Renal cortical epithelial cell (primary cell): ENCODE measurements at places on chromosomes 2 and 18. TPM values are rescaled to one million over a fixed set of nuclear protein-coding genes. Genes with fewer than 3 reads are reported as not detected.

WDCP gene
- total RNA-seq: 8.7 and 14.3 TPM in 2 replicates

CRACDL gene
- 3.0 and 6.3 TPM in 2 replicates for total RNA-seq

HOXD9 gene
- total RNA-seq: 2.4 and 15.7 TPM in 2 replicates

CNDP1 gene
- total RNA-seq: under 0.01 and 0.05 TPM in 2 replicates

SCYGR5 gene
- total RNA-seq: not detected in 2 replicates

ANKRD29 gene
- total RNA-seq: 7.1 and 7.2 TPM in 2 replicates

GNAL gene
- total RNA-seq: 0.87 and 0.94 TPM in 2 replicates

NEURL3 gene
- total RNA-seq: 9.0 and 31.1 TPM in 2 replicates

POTEJ gene
- total RNA-seq: not detected in 2 replicates

IRS1 gene
- total RNA-seq: 7.3 and 34.0 TPM in 2 replicates

SP5 gene
- 0.10 and 0.69 TPM in 2 replicates for total RNA-seq

LPIN1 gene
- total RNA-seq: 33.8 and 39.9 TPM in 2 replicates

LRRTM1 gene
- total RNA-seq: not detected in 2 replicates

DNA sequence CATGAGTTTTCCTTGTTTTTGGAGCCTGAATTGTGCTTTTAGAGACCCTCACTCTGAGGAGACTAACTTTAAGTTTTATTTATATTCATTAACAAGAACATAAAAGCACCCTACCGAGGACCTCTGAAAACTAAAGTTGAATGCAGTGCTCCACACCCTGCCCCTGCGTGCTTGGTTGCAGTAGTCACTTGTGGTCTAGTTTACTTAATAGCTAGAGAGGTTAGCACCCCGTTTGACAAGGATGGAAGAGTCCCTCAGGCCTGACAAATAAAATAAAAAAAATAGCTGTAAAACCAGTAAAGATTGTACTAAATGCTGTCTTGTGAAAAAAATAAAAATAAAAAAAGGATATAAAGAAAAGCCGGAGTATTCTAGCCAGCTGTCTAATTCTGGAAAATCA is 395.2 kb downstream of the MTX2 start:
- DNase-seq: peak; percentile 57

- no peak for DNase-seq
These were observed 128.0 kb downstream of the EPHA4 start for GRCh38 chr2:221444106-221444505.

DNA sequence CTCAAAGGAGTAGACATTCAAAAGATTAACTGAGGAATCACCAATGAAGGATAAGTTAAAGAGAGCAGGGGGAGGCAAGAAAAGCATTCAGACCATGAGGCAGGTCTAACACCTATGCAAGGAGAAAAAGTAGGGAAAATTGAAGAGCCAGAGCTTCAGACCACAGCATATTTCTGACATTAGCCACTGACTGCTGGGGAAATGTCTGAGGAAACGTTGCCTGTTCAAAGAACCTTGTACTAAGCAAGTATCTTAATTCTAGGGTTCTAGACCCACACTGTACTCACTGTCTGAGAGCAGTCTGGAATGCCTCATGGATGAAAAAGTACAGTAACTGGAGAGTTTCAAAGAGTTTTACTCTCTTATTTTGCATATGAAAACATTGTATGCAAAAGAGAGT is 39.5 kb upstream of the TFPI start:
- peak; percentile 42 for DNase-seq

- DNase-seq: peak; percentile 94
These were observed 1012.1 kb downstream of the TMEM182 start for GRCh38 chr2:103773884-103774283.

- DNase-seq: no peak
These were observed 289.3 kb upstream of the TANK start for GRCh38 chr2:160870729-160871465.

GRCh38 chr2:172242961-172243360 is 140.3 kb upstream of the DLX2 start:
- DNase-seq: peak; percentile 42

GRCh38 chr2:144660518-144661316 is 140.8 kb upstream of the ZEB2 start:
- peak; percentile 59 for DNase-seq

DNA sequence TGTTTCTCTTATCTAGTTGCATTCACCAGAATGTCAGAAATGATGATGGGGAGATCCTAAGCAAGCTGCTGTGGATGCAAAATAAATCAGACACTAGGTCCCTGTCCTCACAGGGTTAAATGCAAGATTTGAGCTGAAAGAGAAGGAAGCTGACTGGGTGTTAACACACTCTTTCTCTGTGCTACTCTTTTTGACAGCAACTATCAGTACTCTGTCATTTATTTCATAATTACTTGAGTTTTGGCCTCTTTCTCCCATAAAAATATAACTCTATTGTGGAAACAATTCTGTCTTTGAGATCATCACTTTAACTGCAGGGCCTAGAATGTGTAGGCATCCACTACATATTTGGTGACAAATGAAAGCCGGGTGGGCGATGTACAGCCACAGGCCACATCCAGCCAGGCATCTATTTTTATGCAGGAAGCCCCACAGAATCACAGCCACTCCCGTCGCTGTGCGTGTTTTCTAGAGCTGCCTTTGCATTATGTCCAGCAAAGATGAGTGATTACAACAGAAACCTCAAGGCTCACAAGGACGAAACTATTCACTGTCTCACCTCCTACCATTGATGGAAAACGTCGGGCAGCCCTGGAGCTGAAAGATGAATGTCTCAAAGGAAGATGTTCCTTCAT is 849.0 kb downstream of the RNF144A start:
- DNase-seq: no peak

DNA sequence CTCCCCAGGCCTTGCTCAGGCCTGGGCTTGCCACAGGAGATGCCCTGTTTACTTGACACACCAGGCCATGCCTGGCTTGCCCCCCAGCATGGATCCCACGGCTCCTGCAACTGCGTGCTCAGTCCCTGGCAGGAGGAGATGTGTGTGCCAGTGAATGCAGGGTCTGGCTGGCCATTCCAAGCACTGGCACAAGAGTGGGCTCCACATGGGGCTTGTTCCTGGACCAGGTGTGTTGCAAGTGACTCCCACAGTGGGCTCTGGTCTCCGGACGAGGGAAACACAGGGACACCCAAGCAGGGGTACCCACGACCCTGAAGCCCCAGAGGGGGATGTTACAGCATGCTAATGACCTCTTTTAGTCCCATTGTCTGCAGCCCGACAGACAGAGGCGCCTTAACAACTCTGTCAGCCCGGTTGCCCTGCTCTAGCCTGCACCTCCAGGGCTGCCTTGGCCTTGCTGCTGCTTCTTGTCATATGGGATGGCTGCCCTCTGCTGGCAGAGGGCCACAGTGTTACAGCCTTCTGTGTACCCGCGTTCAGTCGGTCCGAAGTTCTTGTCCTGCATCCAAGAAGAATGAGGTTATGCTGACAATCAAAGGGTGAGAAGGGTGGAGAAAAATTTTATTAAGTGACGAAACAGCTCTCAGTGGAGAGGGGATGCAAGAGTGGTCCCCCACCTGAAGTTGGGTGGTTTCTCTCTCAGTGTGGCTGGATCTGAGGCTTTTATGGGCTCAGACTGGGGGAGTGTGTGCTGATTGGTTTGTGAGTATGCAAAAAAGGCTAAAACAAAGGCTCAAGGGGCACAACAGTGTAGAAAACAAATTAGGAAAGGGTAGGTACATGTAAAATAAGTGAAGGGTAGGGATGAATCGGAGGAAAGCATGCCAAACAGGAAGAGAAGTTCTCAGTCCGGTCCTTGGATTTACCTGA is 180.4 kb downstream of the MBD5 start:
- peak; percentile 28 for DNase-seq

DNA sequence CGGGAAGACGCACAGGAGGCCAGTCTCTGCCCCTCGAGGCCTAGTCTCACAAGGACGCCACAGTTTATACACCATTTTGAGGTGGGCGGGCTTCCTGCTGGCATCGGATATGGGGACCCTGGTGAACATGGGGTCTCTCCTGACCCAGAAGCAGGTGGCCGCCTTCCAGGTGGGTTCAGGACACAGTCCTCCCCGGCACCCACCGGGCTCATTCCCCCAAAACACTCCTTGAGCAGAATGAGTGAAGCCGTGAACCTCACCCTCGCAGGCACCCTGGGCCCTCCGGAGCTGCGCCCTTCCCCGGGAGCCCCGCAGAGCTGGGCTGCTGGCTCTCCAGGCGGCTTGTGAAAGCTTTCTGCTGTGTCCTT is 6.5 kb downstream of the NFATC1 start:
- no peak for DNase-seq

- DNase-seq: no peak
These were observed 30.8 kb upstream of the RALBP1 start for GRCh38 chr18:9444549-9444948.

- DNase-seq: no peak
These were observed 30.4 kb downstream of the KCNK3 start for GRCh38 chr2:26722911-26723310.

DNA sequence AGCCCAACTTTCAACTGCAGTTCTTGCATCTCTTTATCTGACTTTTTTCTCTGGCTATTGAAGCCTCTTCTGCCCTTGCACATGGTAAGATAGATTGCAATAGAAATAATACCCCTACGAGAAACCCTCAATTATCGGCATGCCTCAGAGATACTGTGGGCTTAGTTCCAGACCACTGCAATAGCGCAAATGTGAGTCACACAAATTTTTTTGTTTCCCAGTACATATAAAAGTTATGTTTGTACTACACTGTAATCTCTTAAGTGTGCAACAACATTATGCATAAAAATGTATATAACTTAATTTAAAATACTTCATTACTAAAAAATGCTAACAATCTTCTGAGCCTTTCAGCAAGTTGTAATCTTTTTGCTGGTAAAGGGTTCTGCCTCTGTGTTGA is 124.7 kb downstream of the PDE1A start:
- peak; percentile 29 for DNase-seq

DNA sequence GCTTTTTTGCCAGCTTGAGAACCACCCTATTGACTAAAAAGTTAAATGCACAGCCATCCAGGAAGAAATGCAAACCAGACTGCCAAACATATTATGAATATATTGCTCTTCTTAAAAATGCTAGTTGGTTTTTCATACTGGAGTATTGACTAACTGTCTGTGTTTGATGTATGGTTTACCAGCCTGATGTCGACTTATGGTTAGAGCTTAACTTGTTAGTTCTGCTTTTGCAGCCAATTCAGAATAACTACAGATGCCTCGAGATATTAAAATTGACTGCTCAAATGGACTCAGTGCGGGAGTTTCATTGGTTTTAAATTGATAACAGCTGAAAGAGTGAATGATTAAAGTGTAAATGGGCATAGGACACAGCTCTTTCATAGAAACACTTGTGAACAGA is 369.8 kb downstream of the ARHGAP15 start:
- DNase-seq: no peak

- DNase-seq: no peak
These were observed 52.0 kb downstream of the LRATD1 start for GRCh38 chr2:14684516-14684915.

GRCh38 chr2:213246497-213247281 is 37.6 kb upstream of the SPAG16 start:
- peak; percentile 52 for DNase-seq

DNA sequence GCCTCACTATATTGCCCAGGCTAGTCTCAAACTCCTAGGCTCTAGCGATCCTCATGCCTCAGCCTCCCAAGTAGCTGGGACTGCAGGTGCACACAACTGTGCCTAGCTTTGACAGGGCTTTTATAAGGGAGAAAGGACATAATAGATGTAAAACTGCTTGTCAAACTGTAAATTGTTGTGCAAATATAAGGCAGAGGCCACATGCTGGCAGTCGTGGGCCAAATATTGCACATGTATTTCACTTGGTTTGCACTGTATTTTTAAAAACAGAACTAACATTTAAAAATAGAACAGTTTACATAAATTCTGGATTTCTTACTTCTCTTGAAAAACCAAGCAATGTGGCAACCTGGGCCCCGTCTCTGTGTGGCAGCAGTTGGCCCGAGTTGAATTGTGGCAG is 31.2 kb upstream of the MYO3B start:
- DNase-seq: no peak

DNA sequence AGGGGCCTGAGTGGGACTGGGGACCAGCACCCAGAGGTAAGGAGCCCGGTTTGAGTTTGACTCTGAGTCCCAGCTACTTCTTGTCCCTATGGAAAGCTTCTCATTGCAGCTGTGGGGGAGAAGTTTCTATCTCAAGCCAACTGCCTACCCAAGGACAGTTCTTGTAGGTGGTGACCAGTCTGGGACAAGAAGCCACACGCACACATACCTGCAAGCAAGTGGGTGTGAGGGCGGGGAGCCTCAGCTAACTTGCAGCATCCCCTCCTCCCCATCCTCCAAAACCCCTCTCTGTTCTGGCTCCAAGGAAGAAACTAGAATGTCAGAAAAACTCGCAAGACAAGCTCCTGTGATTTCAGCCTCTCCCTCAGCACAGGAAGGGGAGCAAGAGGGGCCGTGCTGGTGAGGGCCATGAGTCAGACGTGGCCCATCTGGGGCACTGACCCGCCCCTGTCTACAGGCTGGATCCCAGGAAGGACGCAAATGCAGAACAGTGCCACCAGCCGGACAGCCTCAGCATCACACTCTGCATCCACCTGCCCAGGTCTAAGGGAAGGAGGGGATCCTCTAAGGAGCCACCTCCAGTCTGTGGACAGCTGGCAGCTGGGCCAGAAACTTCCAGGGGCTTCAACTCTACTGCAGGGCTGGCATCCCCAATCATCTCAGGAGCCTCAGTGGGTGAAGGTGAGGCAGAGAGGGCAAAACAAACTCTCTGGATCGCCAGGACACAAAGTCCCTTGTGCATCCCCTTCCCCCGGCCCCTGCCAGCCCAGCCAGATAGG is 103.4 kb downstream of the TNS1 start:
- peak; percentile 84 for DNase-seq

DNA sequence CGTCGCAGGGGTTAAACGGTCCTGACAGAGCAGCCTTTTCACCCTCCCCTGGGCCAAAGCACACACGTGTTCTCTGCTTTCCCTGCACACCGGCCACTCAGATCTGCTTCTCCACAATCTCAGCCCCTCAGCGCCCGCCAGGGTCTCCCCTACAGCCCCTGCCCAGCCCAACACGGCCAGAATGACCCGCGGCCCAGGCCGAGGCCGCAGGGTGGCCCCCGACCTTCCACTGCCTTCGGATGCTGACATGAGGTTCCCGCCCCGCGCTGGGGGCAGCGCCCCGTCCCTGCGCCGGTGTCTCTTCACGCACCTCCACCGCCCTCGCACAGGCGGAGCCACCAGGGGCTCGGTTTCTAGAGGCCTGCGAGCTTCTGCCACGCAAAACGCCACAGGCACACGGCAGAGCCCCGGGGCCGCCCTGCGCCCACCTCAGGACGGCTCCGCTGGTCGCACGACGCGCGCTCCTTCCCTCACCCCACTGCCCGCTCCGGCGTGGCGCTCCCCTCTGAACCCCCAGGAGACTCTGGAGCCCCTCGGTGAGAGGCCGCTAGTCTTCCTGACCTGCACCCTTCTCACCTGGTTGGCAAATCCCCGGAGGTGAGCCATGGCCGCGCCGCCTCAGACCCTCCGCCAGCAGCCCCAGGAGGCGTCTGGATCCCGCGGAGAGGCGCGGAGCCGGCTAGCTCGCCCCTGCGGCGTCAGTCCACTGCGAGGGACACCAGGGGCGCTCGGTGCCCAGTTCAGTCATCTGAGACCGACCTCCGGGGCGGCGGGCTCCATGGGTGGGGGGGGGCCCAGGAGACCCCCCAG is 749 bp downstream of the STK25 start:
- DNase-seq: no peak
